ENCODE measurements at places on chromosomes 2 and 18. TPM values are rescaled to one million over a fixed set of nuclear protein-coding genes. Genes with fewer than 3 reads are reported as not detected.

HRH4 gene
- 0.02 TPM for polyA plus RNA-seq

CNGA3 gene
- not detected for polyA plus RNA-seq

UGT1A7 gene
- polyA plus RNA-seq = 0.38 TPM

ZAP70 gene
- polyA plus RNA-seq = 1.3 TPM

NAT8 gene
- polyA plus RNA-seq = 8.3 TPM

TAF4B gene
- polyA plus RNA-seq = 0.18 TPM

PDE1A gene
- 0.64 TPM for polyA plus RNA-seq

PKDCC gene
- polyA plus RNA-seq = 2.0 TPM

UGT1A1 gene
- 288 TPM for polyA plus RNA-seq

ASIC4 gene
- polyA plus RNA-seq = not detected

TRIM43 gene
- not detected for polyA plus RNA-seq

SLC38A11 gene
- 3.3 TPM for polyA plus RNA-seq

C1GALT1C1L gene
- polyA plus RNA-seq = not detected
